ENCODE measurements at places on chromosomes 3 and 15. TPM values are rescaled to one million over a fixed set of nuclear protein-coding genes. Genes with fewer than 3 reads are reported as not detected.

- H3K27me3 ChIP-seq, result no peaks in the 10 kb centered on the region
- DNase-seq, result peak; percentile 42
- peaks cover 26% of the 10 kb centered on the region for H3K4me1 ChIP-seq
- H3K27ac ChIP-seq, result peak overlapping the region; percentile 86
- H3K36me3 ChIP-seq, result peaks cover 17% of the 10 kb centered on the region
- H3K4me3 ChIP-seq, result peak overlapping the region; percentile 58
Measured at GRCh38 chr15:101168463-101168824, 83.4 kb downstream of the CHSY1 start.

GRCh38 chr3:64900617-64901521, 213.1 kb upstream of the ADAMTS9 start:
- no peaks in the 10 kb centered on the region for H3K36me3 ChIP-seq
- no peaks in the 10 kb centered on the region for H3K27me3 ChIP-seq
- no peak overlapping the region for H3K27ac ChIP-seq
- H3K4me1 ChIP-seq, result no peaks in the 10 kb centered on the region
- no peak for DNase-seq

The DYNC1LI1 gene
- total RNA-seq, result 31.0 TPM

- no peak for DNase-seq
- H3K36me3 ChIP-seq, result no peaks in the 10 kb centered on the region
- no peak overlapping the region for H3K4me3 ChIP-seq
Measured at GRCh38 chr3:146343551-146343950, 92.6 kb upstream of the PLSCR4 start.

GRCh38 chr15:46293550-46293949, 658.7 kb downstream of the SQOR start:
- DNase-seq, result no peak
- no peak overlapping the region for H3K27ac ChIP-seq
- no peak overlapping the region for H3K4me3 ChIP-seq
- H3K4me1 ChIP-seq, result no peaks in the 10 kb centered on the region
- peaks cover 3% of the 10 kb centered on the region for H3K27me3 ChIP-seq

DNA sequence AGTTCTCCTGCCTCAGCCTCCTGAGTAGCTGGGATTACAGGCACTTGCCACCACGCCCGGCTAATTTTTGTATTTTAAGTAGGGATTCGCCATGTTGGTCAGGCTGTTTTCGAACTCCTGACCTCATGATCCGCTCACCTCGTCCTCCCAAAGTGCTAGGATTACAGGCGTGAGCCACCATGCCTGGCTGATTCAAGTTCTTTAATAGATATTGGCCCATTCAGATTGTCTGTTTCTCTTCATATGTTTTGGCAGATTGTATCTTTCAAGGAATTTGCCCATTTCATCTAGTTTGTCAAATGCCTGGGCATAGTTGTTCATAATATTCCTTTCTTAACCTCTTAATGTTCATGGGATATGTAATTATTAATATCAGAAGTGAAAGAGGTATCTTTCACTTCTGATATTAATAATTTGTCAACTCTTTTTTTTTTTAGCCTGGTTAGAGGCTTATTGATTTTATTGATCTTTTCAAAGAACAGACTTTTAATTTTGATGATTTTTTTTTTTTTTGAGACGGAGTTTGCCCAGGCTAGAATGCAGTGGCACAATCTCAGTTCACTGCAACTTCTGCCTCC, 40.2 kb upstream of the ZFAND6 start:
- H3K4me3 ChIP-seq, result no peak overlapping the region
- no peak for DNase-seq
- no peak overlapping the region for H3K27ac ChIP-seq
- H3K36me3 ChIP-seq, result no peaks in the 10 kb centered on the region
- peaks cover 3% of the 10 kb centered on the region for H3K4me1 ChIP-seq

The FGF12 gene
- total RNA-seq, result not detected

- H3K27ac ChIP-seq, result no peak overlapping the region
- DNase-seq, result no peak
- no peaks in the 10 kb centered on the region for H3K27me3 ChIP-seq
- no peaks in the 10 kb centered on the region for H3K36me3 ChIP-seq
Measured at GRCh38 chr3:172708921-172709773, 1.7 kb downstream of the NCEH1 start.

The IL17RE gene
- 1.2 TPM for total RNA-seq

The SYNPR gene
- not detected for total RNA-seq

The KLHL40 gene
- total RNA-seq, result not detected

The MESP1 gene
- 3.4 TPM for total RNA-seq

DNA sequence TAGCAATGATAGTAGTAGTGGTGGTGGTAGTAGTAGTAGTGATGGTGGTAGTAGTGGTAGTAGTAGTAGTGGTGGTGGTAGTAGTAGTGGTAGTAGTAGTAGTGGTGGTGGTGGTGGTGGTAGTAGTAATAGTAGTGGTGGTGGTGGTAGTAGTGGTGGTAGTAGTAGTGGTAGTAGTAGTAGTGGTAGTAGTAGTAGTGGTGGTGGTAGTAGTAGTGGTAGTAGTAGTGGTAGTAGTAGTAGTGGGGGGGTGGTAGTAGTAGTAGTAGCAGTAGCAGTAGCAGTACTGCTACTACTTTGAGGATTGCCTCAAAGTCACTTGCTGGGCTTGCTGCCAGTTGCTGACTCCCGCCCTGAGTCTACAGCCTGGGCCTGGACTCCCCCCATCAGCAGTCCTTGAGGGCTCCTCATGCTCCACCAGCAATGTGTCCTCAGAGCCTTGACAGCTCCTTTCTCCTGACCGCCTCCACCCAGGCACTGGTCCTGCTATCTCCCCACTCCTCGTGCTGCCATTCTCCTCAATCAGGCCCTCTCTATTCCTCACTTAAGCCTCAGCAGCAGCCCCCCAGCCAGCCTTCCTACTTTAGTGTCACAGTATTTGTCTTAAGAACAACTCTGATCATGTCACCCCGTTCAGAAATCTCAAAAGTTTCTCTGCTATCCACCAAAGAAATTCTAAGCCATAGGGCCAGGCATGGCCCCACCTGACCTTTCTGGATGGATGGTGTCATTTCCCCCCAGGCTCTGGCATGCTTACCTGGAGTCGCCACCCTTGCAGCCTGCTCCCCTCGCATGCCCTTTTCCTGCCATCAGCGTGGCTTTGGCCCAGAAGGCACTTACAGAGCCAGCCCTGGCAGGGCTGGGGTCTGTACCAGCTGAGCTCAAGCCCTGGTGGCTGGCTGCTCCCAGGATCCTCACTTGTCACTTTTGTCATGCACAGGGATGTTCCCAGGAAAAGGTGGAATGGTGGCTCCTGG, 45.6 kb downstream of the DLEC1 start:
- peak; percentile 38 for DNase-seq
- H3K36me3 ChIP-seq, result no peaks in the 10 kb centered on the region
- H3K4me3 ChIP-seq, result no peak overlapping the region
- H3K27me3 ChIP-seq, result no peaks in the 10 kb centered on the region

DNA sequence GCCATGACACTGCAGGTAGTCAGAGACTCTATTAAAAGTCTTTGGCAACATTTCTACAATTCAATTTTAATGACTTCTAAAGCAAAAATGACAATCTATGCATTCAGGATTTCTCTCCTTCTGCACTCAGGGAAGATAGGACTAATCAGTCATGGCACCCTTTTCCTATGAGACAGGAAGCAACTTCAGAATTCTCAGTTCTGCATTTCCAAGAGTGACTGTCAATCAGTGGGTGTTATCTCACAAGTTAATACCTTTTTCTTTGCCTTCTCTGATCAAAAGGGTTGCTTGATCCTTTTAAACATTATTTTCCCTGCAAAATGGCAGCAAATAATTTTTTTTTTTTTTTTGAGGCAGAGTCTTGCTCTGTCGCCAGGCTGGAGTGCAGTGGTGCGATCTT, 7.8 kb upstream of the ICE2 start:
- H3K4me3 ChIP-seq, result no peak overlapping the region
- no peak for DNase-seq
- H3K36me3 ChIP-seq, result peaks cover 11% of the 10 kb centered on the region
- peaks cover 43% of the 10 kb centered on the region for H3K4me1 ChIP-seq
- no peaks in the 10 kb centered on the region for H3K27me3 ChIP-seq

The ADAM10 gene
- 79.4 TPM for total RNA-seq

GRCh38 chr3:59388555-59389270, 338.9 kb upstream of the CFAP20DC start:
- H3K27ac ChIP-seq, result peak overlapping the region; percentile 99
- peaks cover 64% of the 10 kb centered on the region for H3K4me1 ChIP-seq
- H3K4me3 ChIP-seq, result peak overlapping the region; percentile 62

- no peak overlapping the region for H3K27ac ChIP-seq
- H3K27me3 ChIP-seq, result peaks cover 54% of the 10 kb centered on the region
- DNase-seq, result no peak
- H3K4me3 ChIP-seq, result no peak overlapping the region
- H3K36me3 ChIP-seq, result no peaks in the 10 kb centered on the region
Measured at GRCh38 chr3:66041116-66041515, 2.4 kb upstream of the MAGI1 start.

The MYL3 gene
- total RNA-seq, result not detected

DNA sequence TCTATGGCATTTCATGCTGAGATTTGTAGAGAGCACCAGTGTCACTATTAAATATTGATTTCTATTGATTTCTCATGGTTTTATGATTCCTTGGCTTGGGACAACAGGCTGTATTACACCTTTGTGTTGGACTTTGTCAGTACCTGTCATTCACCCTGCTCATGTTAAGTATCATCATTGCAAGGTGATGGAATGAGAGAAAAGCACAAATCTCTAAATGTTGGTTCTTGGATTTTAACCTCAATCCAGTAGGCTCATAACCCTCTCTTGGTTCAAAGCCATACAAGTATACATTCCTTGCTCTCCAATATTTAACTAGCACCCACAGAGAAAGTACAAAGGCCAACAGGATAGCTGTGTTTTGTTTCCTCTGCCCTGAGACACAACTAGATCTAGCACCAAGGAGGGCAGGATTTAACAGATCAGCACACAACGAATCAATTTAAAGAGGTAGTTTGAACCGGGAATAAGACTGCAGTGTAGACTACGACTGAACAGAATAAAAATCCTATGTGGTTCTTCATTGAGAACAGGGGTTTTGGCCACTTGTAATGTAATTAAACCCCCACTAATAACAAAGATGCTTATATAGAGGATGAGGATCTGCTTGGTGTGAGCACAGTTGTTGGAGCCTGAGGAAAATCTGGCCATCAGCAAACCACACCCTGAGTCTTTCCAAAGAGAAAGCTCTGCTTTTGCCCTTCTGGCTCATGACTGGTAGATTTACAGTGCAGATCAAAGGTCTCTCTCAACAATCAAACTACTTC, 78.0 kb upstream of the TNFSF10 start:
- H3K27me3 ChIP-seq, result peaks cover 9% of the 10 kb centered on the region
- DNase-seq, result no peak
- no peak overlapping the region for H3K4me3 ChIP-seq
- H3K36me3 ChIP-seq, result no peaks in the 10 kb centered on the region

GRCh38 chr15:74303741-74304309, 63.6 kb downstream of the CYP11A1 start:
- no peaks in the 10 kb centered on the region for H3K4me1 ChIP-seq
- no peak overlapping the region for H3K27ac ChIP-seq
- no peak for DNase-seq
- H3K4me3 ChIP-seq, result no peak overlapping the region
- no peaks in the 10 kb centered on the region for H3K36me3 ChIP-seq

GRCh38 chr3:133997871-133998635, 31.7 kb downstream of the SLCO2A1 start:
- no peaks in the 10 kb centered on the region for H3K4me1 ChIP-seq
- H3K4me3 ChIP-seq, result no peak overlapping the region
- no peak for DNase-seq
- no peak overlapping the region for H3K27ac ChIP-seq

- H3K27me3 ChIP-seq, result no peaks in the 10 kb centered on the region
- no peak overlapping the region for H3K4me3 ChIP-seq
- peaks cover 4% of the 10 kb centered on the region for H3K36me3 ChIP-seq
- peaks cover 23% of the 10 kb centered on the region for H3K4me1 ChIP-seq
Measured at GRCh38 chr15:31455499-31455898, 128.9 kb downstream of the KLF13 start.

GRCh38 chr15:92693691-92694331, 38.2 kb upstream of the FAM174B start:
- H3K4me1 ChIP-seq, result no peaks in the 10 kb centered on the region
- DNase-seq, result peak; percentile 10
- H3K4me3 ChIP-seq, result no peak overlapping the region
- H3K27me3 ChIP-seq, result no peaks in the 10 kb centered on the region
- no peaks in the 10 kb centered on the region for H3K36me3 ChIP-seq

- H3K27me3 ChIP-seq, result peaks cover 3% of the 10 kb centered on the region
- H3K4me3 ChIP-seq, result no peak overlapping the region
Measured at GRCh38 chr3:178289544-178290160, 246.6 kb upstream of the KCNMB2 start.

The XCR1 gene
- not detected for total RNA-seq

The KBTBD13 gene
- total RNA-seq, result not detected

The ARIH2 gene
- total RNA-seq, result 115 TPM

The ZNF620 gene
- total RNA-seq, result 3.6 TPM

GRCh38 chr15:77659350-77660321, 26.9 kb upstream of the LINGO1 start:
- DNase-seq, result peak; percentile 76
- no peaks in the 10 kb centered on the region for H3K36me3 ChIP-seq
- no peaks in the 10 kb centered on the region for H3K4me1 ChIP-seq
- peaks cover 8% of the 10 kb centered on the region for H3K27me3 ChIP-seq
- no peak overlapping the region for H3K4me3 ChIP-seq

- H3K36me3 ChIP-seq, result peaks cover 41% of the 10 kb centered on the region
- H3K4me1 ChIP-seq, result peaks cover 25% of the 10 kb centered on the region
- H3K27ac ChIP-seq, result no peak overlapping the region
- DNase-seq, result no peak
- H3K27me3 ChIP-seq, result no peaks in the 10 kb centered on the region
- H3K4me3 ChIP-seq, result no peak overlapping the region
Measured at GRCh38 chr3:48553361-48553760, 3.2 kb downstream of the PFKFB4 start.

Data from activated CD8-positive, alpha-beta T cell treated with anti-CD3 and anti-CD28 coated beads for 36 hours (primary cell).